Activated CD4-positive, alpha-beta T cell treated with anti-CD3 and anti-CD28 coated beads for 36 hours (primary cell): ENCODE measurements at places on chromosomes 12 and 14. TPM values are rescaled to one million over a fixed set of nuclear protein-coding genes. Genes with fewer than 3 reads are reported as not detected.

DNA sequence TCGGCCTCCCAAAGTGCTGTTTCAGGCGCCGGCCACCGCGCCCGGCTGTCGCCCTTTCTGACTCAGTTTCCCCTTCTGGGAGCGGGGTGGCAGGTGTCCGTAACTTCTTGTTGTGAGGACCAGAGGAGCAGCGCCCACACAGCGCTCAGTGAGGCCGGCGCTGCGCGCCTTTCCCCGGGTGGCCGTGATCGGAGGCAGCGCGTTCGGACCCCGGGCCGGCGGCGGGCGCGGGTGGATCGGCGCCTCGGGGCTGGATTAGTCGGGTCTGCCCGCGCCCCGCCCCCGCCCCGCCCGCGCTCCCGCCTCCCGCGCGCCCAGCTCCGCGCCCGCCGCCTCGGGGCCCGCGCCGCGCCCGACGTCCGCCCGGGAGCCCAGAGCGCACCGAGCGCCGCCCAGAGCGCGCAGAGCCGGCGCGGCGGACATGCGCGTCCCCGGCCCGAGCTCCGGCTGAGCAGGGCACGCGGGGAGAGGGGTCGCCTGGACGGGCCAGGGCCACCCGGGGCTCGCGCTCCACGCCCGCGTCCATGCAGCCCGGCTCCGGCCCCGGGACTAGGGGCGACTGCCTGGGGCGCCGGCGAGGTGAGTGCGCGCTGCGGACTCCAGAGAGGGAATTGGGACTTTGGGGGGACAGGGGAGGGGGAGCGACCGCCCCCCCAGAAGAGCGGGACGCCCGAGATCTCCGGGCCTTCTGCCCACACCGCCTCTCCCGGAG, 50.6 kb downstream of the LRCOL1 start:
- DNase-seq, result peak; percentile 69

LRRK2 gene
- not detected for total RNA-seq

ADGRD1 gene
- 1.8 TPM for total RNA-seq

DNA sequence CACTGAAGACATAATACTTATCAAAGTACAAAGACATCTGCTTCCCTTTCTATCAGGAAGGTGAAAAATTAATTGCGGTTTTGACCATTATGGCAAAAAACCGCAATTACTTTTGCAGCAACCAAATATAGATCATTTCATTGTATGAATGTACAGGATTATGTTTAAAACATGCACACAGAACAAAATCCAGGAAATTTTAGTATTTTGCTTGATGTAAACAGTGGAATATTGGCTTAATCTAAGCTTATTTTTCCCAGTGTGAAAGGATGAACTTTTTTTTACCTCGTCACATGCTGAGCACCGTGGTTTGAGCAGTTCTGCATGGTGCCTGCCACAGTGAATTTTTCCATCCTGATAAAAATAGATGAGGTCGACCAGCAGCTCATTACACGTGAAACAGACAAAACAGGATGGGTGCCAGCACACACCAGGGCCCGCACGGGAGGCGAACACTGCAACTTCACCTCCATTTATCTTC, 121.2 kb downstream of the PRICKLE1 start:
- DNase-seq, result peak; percentile 11

HEATR5A gene
- total RNA-seq, result 8.5 TPM

GRCh38 chr12:100520048-100520769, 46.5 kb downstream of the NR1H4 start:
- DNase-seq, result no peak

PYM1 gene
- total RNA-seq, result 24.6 TPM

DNA sequence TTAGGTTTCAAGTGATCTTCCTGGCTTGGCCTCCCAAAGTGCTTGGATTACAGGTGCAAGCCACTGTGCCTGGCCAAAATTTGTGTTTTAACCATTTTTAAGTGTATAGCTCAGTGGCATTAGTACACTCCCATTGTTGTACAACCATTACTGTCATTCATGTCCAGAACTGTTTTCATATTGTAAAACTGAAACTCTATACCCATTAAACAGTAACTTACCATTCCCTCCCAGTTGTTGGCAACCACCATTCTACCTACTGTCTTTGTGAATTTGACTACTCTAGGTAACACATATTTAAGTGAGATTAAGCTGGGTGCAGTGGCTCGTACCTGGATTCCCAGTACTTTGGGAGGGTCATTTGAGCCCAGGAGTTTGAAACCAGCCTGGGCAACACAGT, 67.3 kb upstream of the KCNH3 start:
- no peak for DNase-seq
